ENCODE measurements at places on chromosomes 2 and 18.

- no peak for DNase-seq
Measured at GRCh38 chr2:236101311-236101950, 66.8 kb downstream of the GBX2 start.

- peak; percentile 71 for DNase-seq
Measured at GRCh38 chr2:55014962-55015939, 35.0 kb downstream of the RTN4 start.

- no peak for DNase-seq
Measured at GRCh38 chr2:133130548-133131246, 437.6 kb downstream of the NCKAP5 start.

DNA sequence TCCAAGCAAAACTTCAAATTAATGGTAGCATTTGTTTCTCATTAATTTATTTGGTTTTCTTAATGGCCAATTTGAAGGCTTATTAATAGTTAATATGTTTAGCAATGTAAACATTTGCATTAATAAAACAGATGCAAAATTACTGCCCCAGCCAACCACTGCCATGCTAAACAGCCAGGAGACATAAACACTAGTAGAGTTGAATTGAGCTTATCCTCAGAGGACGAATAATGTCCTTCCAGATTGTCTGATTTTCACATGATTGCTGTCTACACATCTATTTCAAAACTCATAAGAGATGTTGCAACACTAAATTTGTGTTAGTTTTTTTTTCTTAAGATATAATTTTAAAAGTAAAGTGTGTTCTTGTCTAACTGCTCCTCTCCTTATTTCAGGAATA, 128.5 kb downstream of the DCC start:
- DNase-seq, result no peak

DNA sequence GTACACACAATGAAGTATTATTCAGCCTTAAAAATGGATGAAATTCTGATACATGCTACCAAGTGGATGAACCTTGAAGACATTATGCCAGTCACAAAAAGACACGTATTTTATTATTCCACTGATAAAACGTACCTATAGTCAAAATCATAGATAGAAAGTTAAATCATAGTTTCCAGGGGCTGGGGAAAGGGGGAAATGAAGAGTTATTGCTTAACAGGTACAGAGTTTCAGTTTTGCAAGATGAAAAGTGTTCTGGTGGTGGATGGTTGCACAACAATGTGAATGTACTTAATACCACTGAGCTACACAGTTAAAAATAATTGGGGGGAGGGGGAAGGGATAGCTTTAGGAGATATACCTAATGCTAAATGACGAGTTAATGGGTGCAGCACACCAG, 279.0 kb upstream of the STON1 start:
- no peak for DNase-seq

Data from left kidney (tissue), 8 donors.